ENCODE measurements at places on chromosomes 3 and 15.
A peak's percentile ranks its signal among the peaks of the same experiment; 100 is the strongest.

DNA sequence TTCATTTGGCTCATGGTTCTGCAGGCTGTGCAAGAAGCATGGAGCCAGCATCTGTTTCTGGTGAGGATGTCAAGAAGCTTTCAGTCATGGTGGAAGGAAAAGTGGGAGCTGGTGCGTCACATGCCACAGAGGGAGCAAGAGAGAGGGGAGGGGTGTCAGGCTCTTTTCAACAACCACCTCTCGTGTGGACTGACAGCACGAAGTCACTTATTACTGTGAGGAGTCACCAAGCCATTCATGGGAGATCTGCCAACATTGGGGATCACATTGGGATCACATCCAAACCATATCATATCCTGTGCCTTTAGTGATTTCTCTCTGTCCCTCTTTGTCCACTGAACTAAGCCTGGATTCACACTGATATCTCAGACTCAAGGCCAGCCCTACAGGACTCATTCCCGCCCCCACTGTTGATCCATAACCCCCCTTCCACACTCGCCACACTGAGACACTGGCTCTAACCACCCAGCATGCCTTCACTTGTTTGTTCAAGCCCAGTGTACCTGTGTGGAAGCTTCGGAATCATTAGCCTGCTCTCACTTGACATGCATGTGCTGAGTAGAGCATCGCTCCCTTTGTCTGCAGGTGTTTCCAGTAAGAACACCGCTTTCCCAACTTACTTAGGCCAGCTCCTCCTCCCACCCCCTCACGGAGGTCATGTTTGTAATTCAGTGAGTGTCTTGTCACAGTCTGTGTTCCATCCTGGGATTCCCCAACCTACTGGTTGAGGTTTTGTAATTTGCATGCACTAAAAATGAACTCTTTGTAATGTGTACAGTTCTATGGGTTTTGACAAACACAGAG, 132.2 kb downstream of the KLF13 start:
- peak; percentile 98 for ATAC-seq

DNA sequence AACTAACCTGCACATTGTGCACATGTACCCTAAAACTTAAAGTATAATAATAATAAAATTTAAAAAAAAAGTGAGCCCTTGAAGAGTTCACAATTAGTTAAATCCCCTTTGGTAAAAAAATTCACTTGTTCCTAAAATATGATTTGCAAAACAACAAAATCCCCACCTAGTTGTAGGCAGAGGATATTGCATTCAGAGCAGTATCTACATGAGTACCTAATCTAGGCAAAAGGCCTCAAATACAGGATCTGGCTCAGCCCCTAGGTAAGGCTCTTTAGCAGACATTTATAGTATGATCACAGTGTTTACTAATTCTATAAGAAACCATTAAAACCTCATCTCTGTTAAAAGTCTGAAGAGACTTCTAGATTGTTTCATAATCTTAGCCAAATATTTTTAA, 89.3 kb upstream of the CCDC80 start:
- no peak for ATAC-seq

DNA sequence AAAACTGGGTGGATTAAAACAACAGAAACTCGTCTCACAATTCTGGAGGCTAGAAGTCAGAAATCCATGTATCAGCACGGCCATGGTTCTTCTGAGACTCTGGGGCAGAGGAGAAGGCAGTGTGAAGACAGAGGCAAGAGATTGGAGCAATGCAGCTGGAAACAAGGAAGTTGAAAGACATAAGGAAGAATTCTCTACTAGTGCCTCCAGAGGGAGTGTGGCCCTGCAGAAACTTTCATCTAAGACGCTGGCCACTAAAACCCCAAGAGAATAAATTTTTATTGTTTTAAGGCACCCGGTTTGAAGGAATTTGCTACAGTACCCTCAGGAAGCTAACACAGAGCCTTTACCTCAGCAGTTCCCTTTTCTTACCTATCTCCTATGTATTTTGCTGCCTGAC, 1012.2 kb upstream of the CADM2 start:
- no peak for ATAC-seq

DNA sequence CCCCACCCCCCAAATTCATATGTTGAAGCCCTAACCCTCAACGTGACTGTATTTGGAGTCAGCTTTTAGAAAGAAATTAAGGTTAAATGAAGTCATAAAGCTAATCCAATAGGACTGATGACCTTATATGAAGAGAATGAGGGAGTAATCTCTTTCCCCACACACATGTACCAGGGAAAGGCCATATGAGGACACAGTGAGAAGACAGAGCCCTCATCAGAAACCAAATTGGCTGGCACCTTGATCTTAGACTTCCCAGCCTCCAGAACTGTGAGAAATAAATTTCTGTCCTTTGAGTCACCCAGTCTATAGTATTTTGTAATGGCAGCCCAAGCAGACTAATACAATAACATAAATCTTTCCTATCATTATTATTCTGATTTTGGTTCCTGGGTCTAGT, 194.7 kb upstream of the NANOGP8 start:
- no peak for ATAC-seq

DNA sequence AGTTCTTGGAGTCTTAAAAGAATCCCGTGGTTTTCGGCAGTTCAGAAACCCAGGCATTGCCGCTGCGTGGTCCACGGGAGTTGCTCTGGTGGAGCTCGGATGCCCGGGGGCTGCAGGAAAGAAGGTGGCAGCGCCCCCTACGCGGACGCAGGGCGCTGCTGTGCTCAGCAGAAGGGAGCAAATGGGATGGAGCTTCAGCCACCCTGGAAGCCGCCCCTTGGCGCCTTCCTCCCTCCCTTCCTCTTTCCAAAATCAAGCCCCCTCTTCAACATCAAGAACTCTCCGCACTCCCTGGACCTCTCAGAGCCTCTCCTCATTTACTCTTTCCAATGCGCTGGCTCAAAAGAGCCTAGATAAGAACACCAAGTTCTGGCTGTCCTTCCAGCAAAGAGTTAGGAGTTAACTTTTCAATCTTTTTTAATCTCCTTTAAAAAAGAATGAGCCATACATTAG, 880 bp upstream of the CHRNA7 start:
- no peak for ATAC-seq

DNA sequence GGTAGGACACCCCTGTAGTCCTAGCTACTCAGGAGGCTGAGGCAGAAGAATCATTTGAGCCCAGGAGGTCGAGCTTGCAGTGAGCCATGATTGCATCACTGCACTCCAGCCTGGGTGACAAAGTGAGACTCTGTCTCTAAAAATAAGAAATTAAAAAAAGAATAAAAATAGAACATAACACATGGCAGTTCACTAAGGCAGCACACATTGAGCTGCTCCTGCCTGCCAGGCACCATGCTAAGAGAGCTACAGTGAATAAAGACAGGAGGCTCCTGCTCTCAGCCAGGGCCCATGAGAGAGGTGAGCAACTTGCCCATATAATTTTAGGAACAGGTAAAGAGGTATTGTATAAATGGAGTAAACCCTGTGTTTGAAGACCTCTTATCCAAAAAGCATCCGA, 54.3 kb downstream of the EBLN2 start:
- ATAC-seq: no peak

GRCh38 chr3:149554826-149555225, 80.3 kb downstream of the TM4SF4 start:
- ATAC-seq: no peak

- peak; percentile 76 for ATAC-seq
Measured at GRCh38 chr3:42051384-42052131, 39.6 kb upstream of the TRAK1 start.

DNA sequence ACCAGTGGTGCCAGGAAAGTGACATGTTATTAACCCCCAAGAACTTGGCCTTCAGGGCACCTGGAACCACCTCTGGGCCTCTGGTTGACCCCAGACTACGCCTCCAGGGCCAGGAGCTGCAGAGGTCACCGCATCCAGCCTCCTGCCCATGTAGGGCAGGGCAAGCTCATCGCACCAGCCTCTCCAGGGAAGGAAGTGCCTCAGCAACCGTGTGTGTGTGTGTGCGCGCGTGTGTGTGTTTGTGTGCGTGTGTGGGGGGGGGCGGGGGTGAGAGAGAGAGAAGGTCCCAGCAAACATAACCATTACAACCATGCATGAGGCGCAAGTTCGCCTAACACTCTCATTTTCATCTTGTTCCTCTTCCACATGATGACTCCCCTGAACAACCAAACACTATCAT, 31.8 kb downstream of the RAB6B start:
- ATAC-seq: no peak

DNA sequence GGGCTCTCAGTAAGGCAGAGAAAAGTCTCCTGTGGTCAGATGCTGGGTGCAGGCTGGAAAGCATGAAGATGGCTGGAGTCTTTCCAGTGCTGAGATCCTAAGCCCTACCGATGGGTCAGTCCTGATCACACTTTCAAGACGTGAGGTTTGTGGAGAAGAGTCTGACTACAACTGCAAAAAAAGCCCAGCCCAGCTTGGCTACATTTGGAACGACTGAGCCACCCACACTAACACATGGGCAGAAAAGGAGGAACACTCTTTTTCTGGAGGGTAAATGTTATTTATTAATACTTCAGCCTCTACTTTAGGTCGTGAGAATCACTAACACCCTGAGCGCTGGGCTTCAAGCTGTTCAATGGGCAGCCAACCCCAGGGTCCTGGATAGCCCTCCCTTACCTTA, 22.0 kb upstream of the C3orf22 start:
- ATAC-seq: no peak

Measured in activated T-helper 17 cell treated with anti-CD3 and anti-CD28 coated beads, Interleukin-2, amount 50 U/mL, for 72 hours (primary cell).